ENCODE measurements at places on chromosomes 5 and 9. TPM values are rescaled to one million over a fixed set of nuclear protein-coding genes. Genes with fewer than 3 reads are reported as not detected.

DNA sequence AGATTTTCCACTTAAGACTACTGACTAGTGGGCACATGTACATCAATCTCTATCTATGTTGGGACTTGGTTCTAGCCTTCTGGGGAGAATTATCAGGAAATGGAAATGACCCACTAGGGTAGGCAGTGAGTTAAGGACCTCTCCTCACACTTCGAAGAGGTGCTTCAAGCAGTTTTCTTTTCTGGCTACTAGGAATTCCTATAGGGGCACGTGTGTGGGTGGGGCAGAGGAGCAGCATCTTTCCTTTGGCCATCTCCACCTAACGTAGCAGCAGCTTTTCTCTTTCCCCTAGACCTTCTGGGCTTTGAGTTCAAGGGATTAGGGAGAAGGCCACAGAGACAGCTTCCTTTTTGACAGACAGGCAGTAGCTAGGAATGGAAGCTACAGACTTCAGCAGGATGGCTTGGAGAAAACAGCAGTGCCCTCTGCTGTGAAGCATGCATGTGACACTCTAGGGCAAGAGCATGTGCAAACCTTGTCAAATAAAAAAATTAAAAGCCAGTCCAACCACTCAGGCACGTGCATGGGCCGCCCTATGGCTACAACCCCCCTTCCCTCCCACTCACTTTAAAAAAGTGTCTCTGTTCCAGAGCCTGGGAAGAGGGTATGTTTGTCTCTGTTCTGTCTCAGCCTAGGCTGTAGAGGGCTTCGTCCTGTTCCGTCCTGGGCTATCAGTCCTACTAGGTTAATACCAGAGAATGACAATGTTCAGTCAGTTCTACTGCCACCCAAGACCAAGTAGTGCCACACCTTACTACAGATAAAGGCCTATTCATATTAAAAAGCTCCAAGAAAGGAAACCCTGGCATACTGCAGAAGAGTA lies 8.7 kb upstream of the GFRA3 start:
- H3K27ac ChIP-seq: no peak overlapping the region
- H3K4me3 ChIP-seq: no peak overlapping the region
- peaks cover 8% of the 10 kb centered on the region for H3K36me3 ChIP-seq
- DNase-seq: peak; percentile 43
- H3K4me1 ChIP-seq: no peaks in the 10 kb centered on the region

DNA sequence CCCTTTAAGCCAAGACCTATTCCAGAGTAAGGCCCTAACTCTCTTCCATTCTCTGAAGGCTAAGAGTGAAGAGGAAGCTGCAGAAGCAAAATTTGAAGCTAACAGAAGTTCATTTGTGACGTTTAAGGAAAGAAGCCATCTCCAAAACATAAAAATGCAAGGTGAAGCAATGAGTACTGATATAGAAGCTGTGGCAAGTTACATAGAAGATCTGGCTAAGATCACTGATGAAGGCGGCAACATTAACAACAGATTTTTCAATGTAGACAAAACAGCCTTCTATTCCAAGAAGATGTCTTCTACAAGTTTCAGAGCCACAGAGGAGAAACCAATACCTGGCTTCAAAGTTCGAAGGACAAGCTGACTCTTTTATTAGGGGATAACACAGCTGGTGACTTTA lies 1143.4 kb downstream of the CDH12 start:
- no peaks in the 10 kb centered on the region for H3K27me3 ChIP-seq
- H3K36me3 ChIP-seq: no peaks in the 10 kb centered on the region
- H3K4me1 ChIP-seq: no peaks in the 10 kb centered on the region
- DNase-seq: no peak

GRCh38 chr5:135737701-135738563 lies 96.5 kb upstream of the SLC25A48 start:
- DNase-seq: no peak
- H3K27ac ChIP-seq: no peak overlapping the region
- H3K4me1 ChIP-seq: no peaks in the 10 kb centered on the region
- H3K27me3 ChIP-seq: peaks cover 65% of the 10 kb centered on the region
- H3K36me3 ChIP-seq: no peaks in the 10 kb centered on the region

DNA sequence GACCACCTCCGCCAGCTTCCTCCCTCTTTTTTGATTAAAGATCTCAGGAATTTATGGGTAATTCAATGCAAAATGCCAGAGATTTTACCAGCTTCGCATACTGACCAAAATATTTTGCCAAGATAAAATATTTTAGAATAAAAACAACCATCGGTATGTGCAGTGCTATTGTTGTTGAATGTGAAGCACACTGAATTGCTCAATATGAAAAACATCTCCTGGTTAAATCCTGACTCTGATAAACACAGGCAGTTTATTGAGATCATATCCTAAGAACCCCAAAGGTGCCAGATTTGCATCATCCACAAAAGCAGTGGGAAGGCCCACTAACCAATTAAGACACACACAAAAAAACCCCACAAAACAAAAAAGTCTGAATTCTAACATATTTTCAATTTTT lies 202.4 kb downstream of the GLIS3 start:
- H3K36me3 ChIP-seq: no peaks in the 10 kb centered on the region
- H3K4me1 ChIP-seq: no peaks in the 10 kb centered on the region
- no peak overlapping the region for H3K27ac ChIP-seq

DNA sequence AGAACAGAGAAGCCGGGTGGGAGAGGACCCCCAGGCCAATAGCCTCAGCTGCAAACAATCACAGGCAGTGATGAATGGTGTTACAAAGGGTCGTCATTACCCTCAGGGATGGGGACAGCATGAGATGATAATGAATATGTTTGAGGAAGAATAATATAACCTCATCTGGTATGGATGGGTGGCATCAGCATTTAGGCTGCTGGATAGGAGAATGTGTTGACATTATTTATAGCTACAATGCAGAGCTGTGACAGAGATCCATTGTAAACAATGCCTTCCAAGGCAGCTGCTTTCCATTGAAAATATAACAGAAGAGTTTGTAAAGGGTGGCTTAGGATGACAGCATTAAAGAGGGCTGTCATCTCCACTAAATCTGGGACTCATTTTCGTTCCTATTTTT lies 365.5 kb downstream of the KCNN2 start:
- DNase-seq: no peak
- no peak overlapping the region for H3K27ac ChIP-seq
- no peak overlapping the region for H3K4me3 ChIP-seq
- no peaks in the 10 kb centered on the region for H3K4me1 ChIP-seq
- no peaks in the 10 kb centered on the region for H3K27me3 ChIP-seq

Gene ARHGEF37
- total RNA-seq: 5.5 TPM

DNA sequence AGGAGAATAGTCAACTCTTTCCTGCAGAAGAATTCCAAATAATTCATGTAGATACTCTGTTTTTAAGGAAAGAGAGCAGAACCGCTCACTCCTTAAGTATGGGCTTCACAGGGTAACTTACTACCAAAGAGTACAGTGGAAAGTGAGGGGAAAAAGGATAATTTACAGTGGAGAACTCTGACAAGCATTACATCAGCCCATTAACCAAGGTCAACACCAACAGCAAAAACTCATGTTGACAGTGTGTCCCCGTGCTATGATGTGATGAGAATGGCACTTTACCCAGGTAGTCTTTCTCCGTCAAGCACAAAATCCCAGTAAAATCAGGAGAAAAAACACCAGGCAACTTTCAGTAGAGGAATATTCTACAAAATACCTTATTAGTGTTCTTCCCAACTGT lies 104.3 kb downstream of the ADCY2 start:
- H3K27ac ChIP-seq: no peak overlapping the region
- H3K27me3 ChIP-seq: peaks cover 15% of the 10 kb centered on the region
- no peaks in the 10 kb centered on the region for H3K36me3 ChIP-seq

Gene SLC36A2
- not detected for total RNA-seq

Gene FREM1
- total RNA-seq: 0.17 TPM

Gene MYMK
- total RNA-seq: not detected

DNA sequence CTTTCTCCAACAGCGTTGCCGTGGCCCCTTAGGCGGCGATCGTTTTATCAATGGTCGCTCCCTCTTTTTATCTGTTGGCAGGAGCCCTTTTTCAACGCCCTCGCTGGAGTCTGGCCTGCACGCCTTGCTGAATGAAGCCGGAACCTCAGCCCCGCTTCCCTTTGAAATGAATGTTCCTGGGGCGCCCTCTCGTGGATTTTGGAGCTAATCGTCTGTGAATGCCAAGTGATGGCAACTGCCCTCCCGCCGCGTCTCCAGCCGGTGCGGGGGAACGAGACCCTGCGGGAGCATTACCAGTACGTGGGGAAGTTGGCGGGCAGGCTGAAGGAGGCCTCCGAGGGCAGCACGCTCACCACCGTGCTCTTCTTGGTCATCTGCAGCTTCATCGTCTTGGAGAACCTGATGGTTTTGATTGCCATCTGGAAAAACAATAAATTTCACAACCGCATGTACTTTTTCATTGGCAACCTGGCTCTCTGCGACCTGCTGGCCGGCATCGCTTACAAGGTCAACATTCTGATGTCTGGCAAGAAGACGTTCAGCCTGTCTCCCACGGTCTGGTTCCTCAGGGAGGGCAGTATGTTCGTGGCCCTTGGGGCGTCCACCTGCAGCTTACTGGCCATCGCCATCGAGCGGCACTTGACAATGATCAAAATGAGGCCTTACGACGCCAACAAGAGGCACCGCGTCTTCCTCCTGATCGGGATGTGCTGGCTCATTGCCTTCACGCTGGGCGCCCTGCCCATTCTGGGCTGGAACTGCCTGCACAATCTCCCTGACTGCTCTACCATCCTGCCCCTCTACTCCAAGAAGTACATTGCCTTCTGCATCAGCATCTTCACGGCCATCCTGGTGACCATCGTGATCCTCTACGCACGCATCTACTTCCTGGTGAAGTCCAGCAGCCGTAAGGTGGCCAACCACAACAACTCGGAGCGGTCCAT lies 10.0 kb downstream of the S1PR3 start:
- no peaks in the 10 kb centered on the region for H3K36me3 ChIP-seq
- 0 out of 2 replicates have a peak, but pooled peaks cover 7% of the 10 kb centered on the region for H3K4me1 ChIP-seq
- no peak overlapping the region for H3K27ac ChIP-seq
- H3K4me3 ChIP-seq: no peak overlapping the region
- peak; percentile 64 for DNase-seq
- no peaks in the 10 kb centered on the region for H3K27me3 ChIP-seq

Gene CNTNAP3
- total RNA-seq: 4.6 TPM

Gene IRX2
- total RNA-seq: not detected

Gene JAKMIP2
- total RNA-seq: not detected
